ENCODE measurements at places on chromosomes 7 and 10.

GRCh38 chr10:45008524-45009161 is 7.9 kb downstream of the ZNF22 start:
- DNase-seq: no peak

DNA sequence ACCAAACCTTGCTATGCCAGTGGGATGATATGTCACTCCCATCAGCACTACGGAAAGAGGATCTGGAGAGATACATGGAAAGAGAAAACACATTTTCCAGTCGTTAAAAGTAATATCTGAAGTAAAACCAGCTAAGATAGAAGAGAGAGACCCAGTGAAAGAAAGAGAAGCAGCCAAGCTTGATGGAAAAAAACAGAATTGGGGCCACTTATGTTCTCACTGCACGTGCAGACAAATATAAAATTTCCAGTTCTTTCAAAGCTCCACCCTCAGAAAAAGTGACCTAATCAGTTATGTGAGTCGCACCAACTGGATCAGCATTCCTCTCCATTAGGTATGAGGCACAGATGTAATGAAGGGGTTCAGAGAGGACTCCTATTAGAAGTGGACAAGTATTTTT is 266.1 kb downstream of the MTERF1 start:
- no peak for DNase-seq

- DNase-seq: no peak
Observed at GRCh38 chr10:59072038-59072437, 104.4 kb upstream of the PHYHIPL start.

DNA sequence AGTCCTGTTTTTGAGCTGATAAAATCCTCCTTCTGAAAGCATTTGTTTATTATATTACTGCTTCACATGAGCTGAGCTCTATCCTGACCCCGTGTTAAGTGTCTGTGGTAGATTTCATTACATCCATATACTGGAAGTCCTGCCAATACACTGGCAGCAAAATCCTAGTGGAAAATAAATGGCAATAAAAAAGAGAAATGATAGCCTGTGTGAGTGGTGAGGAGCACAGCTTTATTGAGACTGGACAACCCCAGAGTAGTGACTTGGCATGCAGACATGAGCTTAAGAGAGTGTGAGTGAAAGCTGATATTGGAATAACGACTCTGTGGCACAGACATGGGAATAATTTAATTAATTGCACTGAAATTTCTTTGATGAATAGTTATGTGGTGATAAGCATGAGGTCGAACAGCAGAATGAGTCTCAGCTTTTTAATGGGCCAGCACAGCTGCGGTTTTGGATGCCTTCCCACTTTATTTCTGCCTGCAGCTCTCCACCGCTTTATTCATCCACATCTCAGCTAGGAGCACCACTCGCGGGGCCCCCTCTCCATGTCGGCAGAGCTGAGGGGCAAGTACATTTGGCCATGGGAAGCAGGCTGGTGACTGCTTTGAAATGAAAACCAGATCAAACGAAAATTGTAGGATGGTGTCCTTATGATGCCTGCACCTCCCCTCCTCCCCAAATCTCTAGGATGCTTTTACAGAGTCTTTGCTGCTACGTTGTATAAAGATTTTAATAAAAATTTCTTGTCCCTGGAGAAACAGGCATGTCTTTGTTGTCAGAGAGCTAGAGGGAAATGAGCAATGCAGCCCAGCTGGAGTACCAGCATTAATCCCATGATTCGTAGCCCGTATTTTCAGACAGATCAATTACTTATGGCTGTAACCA is 494.3 kb downstream of the AUTS2 start:
- DNase-seq: no peak

- no peak for DNase-seq
Observed at GRCh38 chr7:23247603-23248335, 1.2 kb downstream of the GPNMB start.

- no peak for DNase-seq
Observed at GRCh38 chr10:14382531-14382930, 51.8 kb upstream of the FRMD4A start.

- DNase-seq: no peak
Observed at GRCh38 chr7:95611224-95611623, 14.9 kb upstream of the PDK4 start.

- DNase-seq: no peak
Observed at GRCh38 chr7:99016196-99016595, 127.7 kb downstream of the SMURF1 start.

GRCh38 chr7:36810489-36810888 is 86.2 kb upstream of the AOAH start:
- no peak for DNase-seq

DNA sequence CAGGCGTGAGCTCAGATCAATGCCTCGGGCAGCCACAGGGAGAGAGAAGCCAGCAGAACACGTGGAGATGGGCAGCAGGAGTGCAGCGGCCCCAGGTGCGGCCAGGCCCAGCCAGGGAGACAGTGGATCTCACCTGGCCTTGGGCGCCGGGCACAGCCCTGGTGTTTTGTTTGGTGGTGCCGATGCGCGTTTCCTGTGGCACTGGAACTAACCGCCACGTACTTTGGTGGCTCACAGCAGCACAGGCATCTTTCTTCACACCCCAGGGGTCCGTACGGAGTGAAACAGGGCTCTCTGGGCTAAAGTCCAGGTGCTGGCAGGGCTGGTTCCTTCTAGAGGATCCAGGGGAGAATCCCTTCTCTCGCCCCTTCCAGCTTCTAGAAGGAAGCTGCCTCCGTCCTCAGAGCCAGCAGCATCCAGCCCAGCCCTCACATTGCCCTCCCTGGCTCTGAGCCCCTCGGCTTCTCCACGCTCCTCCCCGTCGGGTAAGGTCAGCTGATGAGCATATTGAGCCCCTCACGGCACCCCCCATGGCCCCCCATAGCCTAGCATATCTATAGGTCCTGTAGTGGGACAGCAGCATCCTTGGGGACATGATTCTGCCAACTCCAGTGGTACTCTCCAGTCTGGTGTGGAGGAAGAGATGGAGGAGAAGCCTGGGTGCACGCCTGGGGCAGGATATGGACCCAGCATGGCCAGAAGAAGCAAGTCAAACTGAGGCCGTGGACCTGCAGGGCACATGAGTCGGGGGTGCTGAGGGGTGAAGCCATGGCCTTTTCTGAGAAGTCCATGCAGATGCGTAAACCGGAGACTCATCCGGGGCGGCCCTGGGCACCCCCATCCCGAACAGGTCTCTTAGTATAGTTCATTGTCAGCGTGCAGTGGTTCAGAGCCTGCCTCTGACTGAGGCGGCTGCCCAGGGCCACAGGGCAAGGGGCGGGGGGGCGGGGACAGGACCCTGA is 43.4 kb upstream of the PPP2R2D start:
- no peak for DNase-seq

DNA sequence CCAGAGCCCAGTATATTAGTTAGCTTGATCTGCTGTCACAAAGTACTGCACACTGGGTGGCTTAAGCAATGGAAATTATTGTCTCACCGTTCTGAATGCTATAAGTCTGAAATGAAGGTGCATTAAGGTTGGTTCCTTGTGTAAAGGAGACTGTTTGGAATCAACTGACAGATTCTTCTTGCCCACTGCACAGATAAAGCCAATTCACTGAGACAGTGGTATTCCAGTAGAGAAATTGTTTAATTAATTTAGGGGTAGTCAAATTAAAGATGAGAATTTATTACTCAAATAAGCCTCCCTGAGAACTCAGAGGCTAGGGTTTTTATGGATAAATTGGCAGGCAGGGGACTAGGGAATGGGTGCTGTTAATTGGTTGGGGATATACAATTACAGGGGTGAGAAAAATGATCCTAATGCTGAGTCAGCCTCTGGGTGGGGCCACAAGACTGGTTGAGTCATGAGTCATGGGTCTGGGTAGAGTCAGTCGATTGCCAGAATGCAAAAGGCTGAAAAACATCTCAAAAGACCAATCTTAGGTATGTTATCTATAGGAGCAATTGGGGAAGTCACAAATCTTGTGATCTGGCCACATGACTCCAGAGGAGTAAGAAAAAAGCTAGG is 23.5 kb upstream of the SAMD9L start:
- DNase-seq: no peak

DNA sequence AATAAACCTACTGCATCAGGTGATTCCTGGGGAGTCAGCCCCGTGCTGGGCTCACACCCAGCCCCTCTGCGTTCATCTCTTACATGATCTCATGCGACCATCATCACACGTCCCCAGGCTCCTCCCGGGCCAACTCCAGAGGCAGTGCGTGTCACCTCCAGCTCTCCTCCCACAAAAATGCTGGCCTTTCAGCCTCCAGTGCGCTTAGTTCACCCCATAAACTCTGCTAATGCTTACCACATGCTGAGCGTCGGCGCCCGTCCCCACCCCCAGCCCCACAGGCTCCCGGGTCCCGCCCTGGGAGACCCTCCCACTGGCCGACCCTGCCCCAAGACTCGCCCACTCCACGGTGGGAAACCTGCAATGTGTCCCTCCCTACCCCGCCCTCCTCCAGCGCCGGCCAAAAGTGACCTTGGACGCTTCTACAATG is 816 bp upstream of the SDK1 start:
- no peak for DNase-seq

DNA sequence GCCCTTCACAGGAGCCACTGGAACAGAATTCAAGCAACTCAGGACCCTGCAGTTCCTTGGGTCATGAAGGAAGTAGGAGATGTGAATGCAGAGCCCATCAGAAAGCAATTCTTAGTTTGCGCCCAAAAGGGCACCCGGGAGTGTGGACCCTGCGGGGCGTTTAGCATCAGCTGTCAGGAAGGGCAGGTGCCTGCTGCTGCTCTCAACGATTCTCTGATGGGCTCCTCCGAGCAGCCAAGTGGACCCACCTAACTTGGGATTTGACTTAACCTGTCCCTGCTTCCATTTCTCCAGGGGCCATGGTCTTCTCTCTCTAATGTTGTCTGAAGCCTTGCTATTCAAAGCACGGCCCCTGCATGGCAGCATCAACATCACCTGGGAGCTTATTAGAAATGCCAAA is 17.1 kb downstream of the CPA5 start:
- DNase-seq: no peak

- no peak for DNase-seq
Observed at GRCh38 chr10:76723844-76724243, 913.8 kb downstream of the KCNMA1 start.

DNA sequence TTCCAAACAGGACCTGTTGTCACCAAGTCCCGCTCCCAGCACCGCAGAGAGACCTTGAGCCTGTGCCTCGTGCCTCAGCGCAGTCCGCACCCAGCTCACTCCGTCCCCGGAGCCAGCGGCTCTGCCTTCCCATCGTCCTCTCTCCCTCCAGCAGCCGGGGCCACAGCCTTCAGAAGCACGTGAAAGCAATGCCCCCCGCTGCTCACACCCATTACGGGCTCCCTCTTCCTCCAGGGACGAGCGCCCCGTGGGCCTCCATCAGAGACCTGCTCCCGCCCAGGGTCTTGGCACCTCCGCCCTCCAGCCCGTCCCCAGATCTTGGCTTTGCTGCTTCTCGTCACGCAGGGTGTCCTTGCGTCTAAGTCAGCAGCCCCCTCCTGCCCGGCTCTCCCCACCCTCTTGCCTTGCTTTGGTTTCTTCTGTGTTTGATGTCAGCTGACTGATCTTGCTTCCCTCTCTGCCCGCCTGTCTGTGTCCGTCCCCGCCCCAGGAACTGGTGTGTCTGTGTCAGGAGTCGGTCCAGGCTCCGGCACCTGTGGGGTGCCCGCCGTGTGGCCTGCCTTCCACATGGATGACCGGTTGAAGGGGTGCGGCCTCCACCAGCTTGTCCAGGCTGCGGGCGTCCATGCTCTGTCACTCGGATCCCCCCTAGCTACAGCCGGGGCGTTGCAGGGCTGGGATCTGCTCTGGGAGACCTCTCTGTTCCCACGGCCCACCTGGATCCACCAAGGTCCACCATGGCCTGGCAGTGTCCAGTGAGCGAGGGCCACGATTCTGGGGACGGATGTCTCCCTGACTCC is 61.9 kb downstream of the FOXL3 start:
- DNase-seq: no peak

DNA sequence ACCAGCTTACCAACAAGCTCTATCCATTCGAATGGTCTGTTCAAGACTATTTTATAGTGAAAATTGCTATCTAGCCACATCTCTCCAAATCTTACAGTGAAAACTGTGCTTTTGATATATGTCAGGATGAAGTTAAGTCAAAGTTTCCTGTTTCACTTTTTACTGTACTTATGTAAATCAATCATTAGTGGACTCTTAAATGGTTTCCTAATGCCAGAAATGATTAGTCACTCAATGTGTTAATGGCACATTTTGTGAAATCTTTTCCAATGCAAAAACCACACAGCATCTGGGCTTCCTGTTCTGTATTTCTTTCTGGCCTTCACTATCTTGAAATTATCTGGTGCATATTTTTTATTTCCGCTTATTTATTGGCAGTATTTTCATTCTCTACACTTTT is 87.3 kb upstream of the STEAP1B start:
- DNase-seq: no peak

- no peak for DNase-seq
Observed at GRCh38 chr10:110859973-110860376, 11.8 kb upstream of the PDCD4 start.

GRCh38 chr10:57864765-57865680 is 402.7 kb downstream of the IPMK start:
- DNase-seq: no peak

GRCh38 chr7:5278766-5279165 is 4.0 kb upstream of the SLC29A4 start:
- no peak for DNase-seq

- no peak for DNase-seq
Observed at GRCh38 chr7:137731436-137731835, 115.3 kb downstream of the DGKI start.

DNA sequence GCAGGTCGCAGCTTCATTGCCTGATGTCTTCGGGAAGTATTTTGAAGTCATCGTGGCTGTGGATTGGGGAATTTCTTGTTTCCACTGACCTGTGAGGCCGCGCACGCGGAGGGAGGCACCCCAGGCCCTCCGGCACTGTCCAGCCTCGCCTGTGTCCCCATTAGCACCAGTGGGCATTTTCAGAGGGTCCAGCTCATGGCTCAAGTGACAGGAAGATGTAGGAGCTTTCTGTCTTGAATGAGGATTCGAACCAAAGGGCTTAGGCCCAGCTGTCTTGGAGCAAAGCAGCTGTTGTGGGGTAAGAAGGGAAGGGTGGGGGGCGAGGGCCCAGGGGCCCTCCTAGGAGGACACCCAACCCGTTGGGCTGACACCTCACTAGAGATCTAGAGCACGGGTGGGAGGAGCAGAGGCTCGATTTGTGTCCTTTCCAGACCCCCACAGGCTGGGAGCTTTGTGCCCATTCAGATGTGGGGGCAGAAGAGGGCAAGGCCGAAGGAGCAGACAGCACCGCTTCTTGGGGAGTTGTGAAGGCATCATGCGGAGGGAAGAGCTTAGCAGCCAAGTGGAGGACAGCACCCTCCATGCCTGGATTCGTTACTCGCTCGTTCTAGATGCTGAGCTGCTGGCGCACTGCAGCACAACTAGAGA is 914 bp downstream of the ZNF37A start:
- no peak for DNase-seq

- no peak for DNase-seq
Observed at GRCh38 chr7:90236721-90237289, 8.2 kb upstream of the CFAP69 start.

GRCh38 chr7:80724249-80724871 is 85.9 kb downstream of the CD36 start:
- DNase-seq: no peak

Data from activated CD8-positive, alpha-beta memory T cell treated with anti-CD3 and anti-CD28 coated beads for 1 hour (primary cell).